ENCODE measurements at places on chromosomes 2 and 18. TPM values are rescaled to one million over a fixed set of nuclear protein-coding genes. Genes with fewer than 3 reads are reported as not detected.

GRCh38 chr2:233836359-233836758 is 18.0 kb downstream of the HJURP start:
- no peak for DNase-seq

RTN4 gene
- total RNA-seq = 265 TPM

DNA sequence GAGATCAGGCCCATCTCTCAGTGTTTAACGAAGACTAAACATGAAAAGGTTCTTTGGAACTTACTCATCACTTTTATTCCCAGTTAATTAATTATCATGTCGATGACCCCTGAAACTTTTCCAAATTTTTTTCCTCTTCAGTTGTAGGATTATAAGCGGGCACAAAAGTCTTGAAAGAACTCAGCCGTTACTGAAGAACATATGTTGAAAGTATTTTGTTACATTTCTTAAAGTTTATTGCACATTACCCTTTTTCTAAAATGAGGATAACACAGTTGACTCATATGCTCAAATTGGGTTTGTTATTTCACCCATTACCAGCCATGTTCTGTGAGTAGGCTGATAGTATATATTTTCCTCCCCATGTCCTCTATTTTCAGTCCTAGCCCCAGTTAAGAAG is 75.9 kb upstream of the COL3A1 start:
- DNase-seq = no peak

RFTN2 gene
- total RNA-seq = 5.4 TPM

CAB39 gene
- total RNA-seq = 49.0 TPM

DNA sequence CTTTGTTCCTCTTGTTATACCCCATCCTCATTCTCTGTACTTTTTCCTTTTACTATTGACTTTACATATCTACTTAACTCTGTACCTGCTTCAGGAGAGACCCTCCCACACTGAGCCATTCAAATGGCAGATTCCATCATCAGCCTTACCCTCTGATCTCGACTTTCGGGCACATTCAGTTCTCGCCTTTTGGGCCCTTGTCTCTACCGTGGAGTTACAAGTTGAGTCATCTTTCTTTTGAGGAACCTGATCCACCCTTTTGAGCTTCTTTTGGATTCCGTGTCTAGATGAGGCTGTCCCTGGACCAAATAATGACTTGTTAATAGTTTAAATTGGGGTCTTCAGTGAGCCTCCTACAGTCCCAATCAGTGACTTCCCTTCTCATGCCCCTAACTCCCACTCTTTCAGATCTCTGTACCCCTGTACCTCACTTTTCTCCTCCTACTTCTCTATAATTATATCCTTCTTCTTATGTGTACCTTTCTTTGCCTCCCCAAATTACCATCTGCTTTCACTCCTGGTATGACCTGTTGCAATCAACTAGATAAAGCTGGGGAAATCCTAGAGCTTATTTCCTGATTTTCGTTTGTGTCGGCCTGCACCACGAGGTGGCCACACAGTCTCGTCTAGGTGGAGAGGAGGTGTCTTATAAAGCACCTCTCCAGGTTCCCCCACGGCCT is 17.2 kb downstream of the SP110 start:
- DNase-seq = no peak

DNA sequence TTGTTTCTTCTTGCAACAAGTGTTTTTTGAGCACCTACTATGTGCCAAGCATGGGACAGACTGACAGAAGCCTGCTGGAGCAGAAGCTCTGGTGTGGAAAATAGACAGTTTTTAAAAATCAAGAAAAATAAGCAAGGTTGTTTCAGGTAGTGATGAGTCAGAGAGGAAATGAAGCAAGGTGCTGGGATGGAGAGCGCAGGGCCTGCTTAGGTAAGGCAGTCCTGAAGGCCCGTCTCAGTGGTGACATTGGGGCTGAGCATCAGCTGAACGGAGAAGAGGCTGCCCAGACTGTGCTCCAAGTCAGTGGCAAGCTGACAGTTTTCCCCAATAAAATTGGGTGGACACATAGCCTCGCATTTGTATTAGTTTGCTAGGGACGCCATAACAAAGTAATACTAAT is 263.6 kb downstream of the SS18 start:
- DNase-seq = no peak

DNA sequence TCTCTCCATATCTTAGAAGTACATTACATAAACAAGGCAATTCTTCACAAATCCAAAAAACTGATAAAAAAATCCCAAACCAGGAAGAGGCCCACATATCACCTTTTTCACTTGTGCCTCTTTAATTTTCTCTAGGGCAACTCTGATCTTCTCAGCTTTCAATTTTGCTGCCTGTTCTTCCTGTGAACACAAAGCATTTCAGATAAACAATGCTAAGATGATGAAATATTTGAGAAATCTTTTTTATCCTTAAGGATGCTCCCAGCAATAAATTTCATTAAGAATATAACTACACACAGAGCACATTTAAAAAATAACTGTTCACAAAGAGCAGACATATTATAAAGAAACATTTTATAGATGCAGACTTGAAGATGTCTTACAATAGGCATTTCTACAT is 73.4 kb downstream of the RAPH1 start:
- DNase-seq = no peak

RAX gene
- total RNA-seq = not detected

- DNase-seq = no peak
Observed at GRCh38 chr2:20625491-20626391, 25.2 kb downstream of the HS1BP3 start.

WDR12 gene
- total RNA-seq = 62.2 TPM

DNA sequence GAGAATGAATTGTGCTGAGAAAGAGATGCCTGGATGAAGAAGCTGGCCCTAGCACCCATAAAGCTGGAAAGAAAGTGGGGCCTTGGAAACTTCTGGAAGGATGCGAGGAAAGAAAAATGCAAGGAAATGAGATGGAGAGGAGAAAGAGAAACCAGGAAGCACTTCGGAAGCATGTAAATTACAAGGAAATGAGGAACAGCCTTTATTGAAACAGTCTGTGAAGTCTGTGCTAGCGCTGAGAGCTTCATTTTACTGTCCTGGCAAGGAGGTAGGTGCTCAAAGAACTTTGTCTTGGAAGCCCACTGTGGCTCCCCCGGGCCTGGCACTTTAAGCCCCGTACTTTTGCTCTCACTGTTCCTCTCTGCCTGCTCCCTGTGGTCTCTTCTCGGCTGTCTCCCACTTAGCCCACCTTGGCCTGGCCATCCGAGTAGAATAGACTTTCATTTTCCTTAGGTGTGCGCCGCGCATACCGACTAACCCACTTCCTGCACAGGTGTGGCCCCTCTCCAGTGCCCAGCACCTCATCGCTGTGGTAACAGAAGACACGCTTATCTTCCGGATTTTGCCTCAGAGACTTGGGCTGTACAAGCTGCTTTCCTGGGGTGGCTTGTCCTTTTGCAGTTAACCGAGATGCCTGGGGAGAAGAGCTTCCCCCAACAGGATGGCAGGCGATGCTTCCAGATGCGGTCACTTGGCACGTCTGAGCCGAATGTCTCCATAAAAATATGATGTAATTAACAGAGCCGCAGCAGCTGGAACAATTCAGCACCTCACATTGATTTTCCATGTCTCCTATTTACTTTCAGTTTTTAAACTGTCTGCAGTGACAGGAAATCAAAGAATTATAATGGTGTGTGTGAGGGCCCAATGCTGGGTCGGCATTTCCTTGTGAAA is 199.6 kb downstream of the HRH4 start:
- DNase-seq = no peak

DNA sequence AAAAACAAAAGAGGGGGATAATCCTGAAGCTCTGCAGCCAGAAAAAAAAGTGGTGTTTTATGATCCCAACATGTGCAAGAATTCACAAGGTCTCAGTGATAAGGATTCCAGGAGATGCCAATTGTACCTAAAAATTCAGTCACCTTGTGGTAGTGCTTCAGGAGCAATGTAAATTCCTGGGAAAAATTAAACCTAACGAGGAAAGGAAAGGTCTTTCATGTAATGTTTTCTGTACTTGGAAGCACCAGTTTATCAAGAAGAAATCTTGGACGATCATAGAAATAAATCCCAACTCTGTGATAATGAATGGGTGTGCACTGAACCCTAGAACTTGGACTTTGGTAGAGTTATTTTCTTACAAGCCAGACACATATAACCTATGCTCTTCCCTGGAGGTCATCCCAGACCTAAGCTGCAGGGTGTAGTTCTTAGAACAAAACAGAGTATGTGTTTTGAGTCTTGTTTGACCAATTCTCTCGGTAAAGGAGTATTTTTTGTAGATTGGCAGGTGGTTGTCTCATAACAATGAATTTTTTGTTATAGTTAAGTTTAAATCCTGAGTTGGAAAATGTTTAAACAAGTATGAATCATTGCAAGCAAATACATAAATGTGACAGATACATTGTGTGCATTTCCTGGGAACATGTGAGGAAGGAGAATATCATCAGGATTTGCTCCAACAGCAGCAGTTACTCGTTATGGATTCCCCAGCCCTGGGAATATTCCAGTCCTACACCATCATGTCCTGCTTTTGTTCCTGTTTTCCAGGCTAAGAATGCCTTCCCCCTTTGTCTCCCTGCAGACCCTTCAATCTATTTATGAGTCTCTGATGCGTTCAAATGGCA is 224.6 kb downstream of the NAPG start:
- DNase-seq = no peak

DNA sequence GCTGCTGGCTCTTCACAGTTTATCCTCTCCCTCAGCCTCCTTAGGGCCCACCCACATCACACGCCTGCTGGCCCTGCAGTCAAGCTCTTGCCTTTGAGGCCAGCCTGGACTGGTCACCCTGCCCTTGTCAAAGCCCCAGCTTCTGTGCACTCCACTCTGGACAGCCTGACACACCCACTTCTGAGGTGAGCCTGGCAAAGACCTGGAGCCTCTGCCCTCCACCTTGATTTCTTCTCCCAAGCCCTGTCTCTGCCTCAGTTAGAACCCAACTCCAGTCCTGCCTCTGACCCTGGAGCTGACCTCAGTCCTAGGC is 37.0 kb upstream of the TAF1B start:
- no peak for DNase-seq

SP5 gene
- 0.60 TPM for total RNA-seq

DNA sequence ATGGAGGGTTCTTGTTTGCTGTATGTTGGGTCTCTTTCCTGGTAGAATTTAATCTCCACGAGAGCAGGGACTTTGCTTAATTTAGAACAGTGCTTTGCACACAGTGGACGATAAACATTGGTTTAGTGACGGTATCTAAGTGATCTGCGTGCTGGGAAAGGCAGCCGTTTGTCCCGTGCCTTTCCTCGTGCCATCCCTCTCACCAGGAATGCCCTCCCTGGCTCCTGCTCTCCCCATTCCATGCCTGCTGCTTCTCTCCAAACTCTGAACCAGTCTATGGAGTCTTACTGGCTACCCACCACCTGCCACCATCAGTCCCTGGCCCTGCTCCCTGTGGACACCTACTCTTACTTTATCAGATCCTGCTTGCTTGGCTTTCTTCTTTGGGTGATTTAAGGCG is 27.3 kb upstream of the TNP1 start:
- no peak for DNase-seq

DNA sequence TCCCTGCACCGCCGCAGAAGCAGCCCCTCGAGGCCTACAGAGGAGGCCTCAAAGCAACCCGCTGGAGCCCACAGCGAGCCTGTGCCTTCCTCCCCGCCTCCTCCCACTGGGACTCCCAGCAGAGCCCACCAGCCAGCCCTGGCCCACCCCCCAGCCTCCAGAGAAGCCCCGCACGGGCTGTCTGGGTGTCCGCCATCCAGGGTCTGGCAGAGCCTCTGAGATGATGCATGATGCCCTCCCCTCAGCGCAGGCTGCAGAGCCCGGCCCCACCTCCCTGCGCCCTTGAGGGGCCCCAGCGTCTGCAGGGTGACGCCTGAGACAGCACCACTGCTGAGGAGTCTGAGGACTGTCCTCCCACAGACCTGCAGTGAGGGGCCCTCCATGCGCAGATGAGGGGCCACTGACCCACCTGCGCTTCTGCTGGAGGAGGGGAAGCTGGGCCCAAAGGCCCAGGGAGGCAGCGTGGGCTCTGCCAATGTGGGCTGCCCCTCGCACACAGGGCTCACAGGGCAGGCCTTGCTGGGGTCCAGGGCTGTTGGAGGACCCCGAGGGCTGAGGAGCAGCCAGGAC is 31.2 kb downstream of the GPC1 start:
- peak; percentile 8 for DNase-seq

IL36RN gene
- total RNA-seq = 0.13 TPM

- peak; percentile 68 for DNase-seq
Observed at GRCh38 chr2:219512524-219513216, 1.6 kb upstream of the ASIC4 start.

DNA sequence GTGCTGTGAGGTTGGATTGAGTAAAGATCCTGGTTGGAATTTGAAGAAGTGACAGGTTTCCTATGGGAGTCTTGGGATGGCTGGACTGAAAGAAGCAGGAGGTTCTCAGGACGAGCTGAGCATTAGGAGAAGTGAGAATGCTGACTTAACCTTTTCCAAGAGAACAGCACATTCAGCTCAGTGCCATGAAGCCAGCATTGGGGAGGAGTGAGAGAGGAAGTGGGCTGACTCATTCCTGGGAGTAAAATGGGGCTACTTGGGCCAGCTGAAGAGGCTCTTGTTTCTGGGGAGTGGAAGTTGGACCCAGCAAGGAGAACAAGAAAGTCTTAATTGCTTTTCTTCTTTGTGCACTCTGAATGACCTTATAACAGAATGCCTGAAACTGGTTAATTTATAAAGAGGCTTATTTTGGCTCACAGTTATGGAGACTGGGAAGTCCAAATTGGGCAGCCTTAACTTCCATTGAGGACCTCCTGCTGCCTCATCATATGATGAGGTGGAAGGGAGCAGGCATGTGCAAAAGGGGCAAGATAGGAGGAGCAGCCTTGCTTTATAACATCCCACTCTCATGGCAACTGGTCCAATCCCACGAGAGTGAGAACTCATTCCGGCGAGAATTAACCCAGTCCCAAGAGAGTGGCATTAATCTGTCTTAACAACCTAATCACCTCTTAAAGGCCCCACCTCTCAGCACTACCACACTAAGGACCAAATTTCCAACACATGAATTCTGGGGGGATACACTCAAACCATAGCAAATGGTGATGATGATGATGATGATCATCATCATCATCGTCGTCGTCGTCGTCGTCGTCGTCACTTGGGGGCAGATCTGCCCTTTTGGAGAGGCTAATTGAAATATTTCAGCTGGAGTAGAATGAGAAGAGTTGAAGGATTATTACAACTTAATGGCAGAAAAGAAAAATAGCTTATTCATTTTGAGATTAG is 26.1 kb downstream of the DGUOK start:
- DNase-seq = no peak

DNA sequence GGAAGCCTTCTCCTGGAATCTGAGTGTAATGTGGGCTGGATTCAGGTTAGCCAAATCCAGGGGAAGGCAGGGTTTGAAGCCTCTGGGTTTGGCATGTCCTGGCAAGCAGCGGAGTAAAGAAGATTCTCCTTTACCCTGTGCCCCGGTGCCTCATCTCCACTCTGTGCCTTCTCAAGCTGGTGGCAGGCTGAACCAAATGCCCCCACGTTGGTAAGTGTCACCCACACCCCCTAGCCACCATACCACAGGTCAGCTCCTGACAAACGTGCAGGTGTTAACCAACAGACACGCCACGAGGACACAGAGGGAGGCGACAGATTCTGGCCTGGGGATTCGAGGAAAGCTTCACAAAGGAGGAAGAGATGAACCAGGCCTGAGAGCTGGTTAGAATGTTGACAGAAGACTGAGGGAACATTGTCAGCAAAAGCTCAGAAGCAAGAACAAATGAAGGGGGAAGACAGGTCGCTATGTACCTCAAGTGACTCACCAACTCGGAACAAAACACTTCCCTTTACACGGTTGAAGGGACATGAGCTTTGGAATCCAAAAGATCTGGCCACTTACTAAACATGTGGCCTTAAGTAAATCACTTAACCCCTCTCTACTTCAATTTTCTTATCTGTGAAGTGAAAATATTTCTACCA is 85.2 kb upstream of the LCLAT1 start:
- DNase-seq = no peak

CD28 gene
- not detected for total RNA-seq

- no peak for DNase-seq
Observed at GRCh38 chr2:174385201-174385600, 10.3 kb upstream of the SCRN3 start.
